ENCODE measurements at places on chromosomes 1 and 21.

- no peak for DNase-seq
These were observed 57.4 kb upstream of the TARS2 start for GRCh38 chr1:150429805-150430204.

DNA sequence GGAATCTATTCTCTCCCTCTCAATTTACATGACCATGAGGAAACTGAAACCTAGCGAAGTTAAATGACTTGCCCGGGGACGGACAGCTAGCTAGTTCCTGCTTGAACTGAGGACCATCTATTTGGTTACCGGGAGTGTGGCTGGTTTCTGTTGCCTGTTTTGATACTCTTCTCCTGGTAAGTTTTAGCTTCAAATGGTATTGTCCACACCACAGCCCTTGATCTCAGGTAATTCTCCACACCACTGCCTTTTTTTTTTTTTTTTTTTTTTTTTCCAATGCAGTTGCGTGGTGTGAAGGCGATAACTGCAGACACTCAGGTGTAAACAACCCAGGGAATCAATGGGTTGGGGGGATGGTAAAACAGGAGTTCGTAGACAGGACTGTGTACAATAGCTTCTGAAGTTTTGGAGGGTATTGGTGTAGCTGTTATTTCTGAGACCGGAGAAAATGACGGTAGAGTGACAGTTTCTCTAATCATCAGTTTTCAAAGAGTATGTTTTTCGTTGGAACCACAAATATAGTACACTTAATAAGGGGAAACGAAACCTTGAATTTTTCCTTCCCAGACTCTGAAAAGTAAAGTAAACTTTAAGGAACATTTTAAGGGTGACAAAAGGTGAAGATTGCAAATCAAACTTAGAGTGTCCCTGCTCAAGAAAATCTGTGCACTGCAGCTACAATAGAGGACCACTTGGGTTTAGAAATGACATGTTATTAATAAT is 125.3 kb upstream of the CACYBP start:
- DNase-seq: no peak

GRCh38 chr1:237416924-237417655 is 375.1 kb downstream of the RYR2 start:
- DNase-seq: no peak

- no peak for DNase-seq
These were observed 19.8 kb upstream of the TTLL10 start for GRCh38 chr1:1153874-1154273.

Measured in cortex of kidney (tissue), 1 donor.